ENCODE measurements at places on chromosomes 11 and 22.

DNA sequence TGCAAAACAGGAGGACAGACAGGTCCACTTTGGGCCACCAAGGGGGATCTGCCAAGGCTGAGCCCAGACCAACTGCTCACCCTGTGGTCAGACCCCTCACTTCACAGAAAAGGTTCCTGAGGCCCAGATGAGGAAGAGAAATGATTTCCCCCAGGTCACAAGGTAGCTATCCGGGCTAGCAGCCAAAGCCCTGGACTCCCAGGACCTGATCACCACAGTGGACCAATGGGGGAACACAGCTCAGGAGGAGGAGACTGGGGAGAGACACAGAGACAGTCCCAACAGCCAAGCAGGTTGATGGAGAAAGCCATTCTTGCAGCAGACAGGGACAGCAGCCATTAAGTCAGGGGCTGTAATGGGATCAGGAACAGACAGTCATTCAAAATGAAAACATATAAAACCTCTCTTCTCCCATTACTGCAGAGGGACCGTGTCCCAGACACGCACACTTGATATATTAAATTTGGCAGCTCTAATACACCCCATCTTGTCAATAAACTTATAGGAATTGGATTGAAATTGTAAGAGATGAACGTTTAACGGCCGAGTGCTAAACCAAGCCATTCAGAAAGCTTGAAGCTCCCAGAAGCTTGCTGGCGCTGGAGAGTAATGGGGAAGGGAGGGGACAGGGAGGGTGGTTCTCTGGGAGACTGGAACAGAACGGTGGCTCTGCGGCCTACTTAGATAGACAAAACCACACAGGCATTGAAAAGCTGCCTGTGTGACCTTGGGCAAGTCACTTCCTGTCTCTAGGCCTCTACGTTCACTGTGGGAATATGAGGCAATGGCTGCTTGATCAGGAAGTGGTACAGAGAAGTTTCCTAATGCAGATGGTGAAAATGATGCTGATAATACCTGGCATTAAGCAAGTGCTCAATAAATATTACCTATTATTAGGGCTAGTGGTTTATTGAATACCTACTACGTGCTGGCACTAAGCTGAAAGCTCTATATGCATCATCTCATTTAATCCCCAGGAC lies 16.0 kb downstream of the ZMAT5 start:
- DNase-seq: no peak

DNA sequence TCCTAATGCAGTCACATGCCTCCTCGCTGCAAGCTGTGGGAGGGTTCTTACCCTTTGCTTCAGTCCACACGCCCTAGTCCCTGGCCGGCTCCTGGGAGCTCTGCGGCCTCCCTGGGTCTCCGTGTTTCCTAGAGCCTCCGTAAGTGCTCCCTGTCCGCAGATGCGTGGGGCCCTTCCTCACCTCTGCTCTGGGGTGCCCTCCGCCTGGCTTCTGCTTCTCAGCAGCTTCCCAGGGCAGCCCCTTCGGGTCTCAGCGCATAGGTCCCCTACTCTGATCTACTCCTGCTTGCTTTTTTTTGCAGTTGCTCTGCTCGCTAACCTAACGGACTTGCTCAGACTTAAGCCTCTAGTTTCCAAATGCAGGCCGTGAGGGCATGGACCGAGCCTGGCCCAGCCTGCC lies 22.4 kb downstream of the CAPN1 start:
- DNase-seq: no peak

DNA sequence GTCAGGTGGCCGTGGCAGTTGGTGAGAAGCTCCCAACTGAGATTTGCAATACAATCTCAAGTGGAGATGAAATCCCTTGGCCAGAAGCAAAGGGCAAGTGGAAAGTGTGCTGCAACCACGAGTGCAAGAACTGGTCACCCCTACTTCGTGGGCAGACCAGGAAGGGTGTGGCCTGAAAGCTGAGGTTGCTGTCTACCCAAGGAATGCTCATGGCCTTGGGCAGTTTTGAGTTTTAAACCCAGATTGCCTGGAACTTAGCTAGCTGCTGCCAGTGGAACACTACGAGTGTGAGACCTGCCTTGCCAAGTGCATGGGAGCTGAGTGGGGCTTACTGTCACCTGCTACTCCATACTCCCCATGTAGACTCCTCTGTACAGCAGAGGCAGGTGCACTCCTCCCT lies 113.3 kb upstream of the FAT3 start:
- DNase-seq: no peak

DNA sequence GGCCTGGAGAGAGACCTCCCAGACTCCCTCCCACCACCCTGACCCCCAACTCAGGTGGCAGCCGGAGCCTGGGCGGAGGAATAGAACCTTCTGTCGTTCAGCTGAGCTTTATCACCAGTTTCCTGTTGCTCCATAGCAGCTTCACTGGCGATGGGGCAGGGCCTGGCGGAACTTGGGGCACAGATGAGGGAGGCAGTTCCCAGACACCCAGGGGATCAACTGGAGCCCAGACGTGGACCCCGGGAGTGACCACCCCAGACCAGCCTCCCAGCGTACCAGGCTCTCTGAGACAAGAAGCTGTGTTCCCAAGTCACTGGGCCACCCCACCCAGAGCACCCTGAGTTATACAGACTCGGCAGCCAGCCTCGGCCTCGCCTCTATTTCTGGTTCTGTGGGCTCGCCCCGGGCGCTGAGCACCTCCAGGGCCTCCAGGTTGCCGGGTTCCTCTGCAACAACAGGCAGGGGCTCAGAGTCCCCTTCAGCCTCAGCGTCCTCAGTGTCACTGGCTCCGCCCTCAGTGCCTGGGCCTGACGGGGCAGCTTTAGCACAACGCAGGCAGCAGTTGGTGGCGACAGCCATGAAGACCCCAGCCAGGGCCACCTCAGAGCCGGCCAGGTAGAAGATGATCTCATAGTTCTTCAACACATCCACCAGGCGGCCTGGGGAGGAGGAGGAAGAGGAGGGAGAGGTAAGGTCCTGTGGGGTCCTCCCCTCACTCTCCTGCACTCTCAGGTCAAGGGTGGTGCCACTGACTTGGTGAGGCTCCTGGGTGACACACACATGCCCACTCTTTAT lies 5.7 kb downstream of the SLC16A8 start:
- DNase-seq: no peak

- no peak for DNase-seq
Measured at GRCh38 chr11:65973439-65974110, 12.0 kb downstream of the SART1 start.

Measured in stimulated activated CD4-positive, alpha-beta T cell treated with anti-CD3 and anti-CD28 coated beads, Interleukin-4, amount 100 ng/mL, for 1 hour (primary cell).